ENCODE measurements at places on chromosomes 13 and 19.

- DNase-seq = no peak
Observed at GRCh38 chr19:35751839-35752745, 3.7 kb downstream of the LIN37 start.

DNA sequence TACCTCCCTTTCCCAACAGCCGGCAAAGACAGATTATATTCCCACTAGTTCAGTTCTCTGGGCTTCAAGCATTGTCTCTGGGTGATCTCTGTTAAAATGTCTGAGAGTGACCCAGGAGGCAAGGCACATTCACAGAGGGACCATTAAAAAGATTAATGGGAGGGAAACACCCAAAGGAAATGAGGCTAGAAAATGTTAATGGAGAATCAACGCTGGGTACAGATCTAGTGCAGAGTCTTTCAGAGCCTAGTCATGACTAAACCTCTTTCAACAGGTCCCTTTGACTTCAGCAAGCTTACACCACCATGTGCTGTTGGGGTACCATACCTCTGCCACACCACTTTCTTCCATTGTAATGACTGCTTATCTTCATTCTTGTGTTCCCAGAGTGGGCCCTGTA lies 358.6 kb downstream of the DCT start:
- no peak for DNase-seq

- DNase-seq = no peak
Observed at GRCh38 chr13:109243311-109243951, 543.0 kb downstream of the IRS2 start.

GRCh38 chr13:95146486-95146885 lies 154.8 kb downstream of the ABCC4 start:
- DNase-seq = no peak

DNA sequence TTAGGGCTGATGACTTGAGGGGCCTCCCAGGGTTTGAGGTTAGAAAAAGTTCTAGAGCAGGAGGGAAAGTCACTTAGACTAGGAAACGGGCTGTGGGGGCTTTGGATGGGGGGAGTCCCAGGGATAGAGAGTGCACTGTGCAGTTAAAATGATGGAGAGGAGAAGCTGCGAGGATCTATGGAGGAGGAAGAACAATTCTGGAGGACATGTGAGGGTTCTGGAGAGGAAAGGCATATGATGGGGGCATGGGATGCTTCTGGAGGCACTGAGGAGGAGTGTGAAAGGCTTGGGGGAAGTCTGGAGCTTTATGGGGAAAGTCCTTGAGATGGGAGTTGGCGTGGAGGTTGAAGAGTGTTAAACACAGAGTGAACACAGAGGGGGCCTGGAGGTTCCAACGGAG lies 2.2 kb downstream of the KCNC3 start:
- DNase-seq = no peak

DNA sequence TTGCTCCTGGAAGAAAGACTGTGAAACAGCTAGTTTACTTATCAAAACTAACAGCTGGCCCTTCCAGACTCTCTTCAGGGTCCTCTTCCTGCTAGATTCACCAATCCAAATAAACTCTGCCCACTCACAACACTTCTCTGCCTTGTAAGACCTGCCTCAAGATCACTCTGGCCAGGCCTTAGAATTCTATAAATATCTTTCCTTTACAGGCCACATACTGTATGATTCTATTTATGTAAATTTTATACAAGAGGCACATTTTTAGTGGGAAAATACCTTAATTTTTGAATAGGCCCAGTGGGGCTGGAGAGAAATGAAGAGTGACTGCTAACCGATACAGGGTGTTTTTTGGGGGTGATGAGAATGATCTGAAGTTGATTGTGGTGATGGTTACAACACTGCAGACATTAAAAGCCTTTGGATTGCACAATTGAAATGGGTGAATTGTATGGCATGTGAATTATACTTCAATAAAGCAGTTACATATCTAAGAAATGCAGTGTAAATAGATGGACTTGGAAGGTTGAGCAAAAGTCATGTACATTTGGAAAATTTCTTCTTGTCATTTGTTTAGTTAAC lies 141.8 kb downstream of the GPC5 start:
- DNase-seq = no peak

DNA sequence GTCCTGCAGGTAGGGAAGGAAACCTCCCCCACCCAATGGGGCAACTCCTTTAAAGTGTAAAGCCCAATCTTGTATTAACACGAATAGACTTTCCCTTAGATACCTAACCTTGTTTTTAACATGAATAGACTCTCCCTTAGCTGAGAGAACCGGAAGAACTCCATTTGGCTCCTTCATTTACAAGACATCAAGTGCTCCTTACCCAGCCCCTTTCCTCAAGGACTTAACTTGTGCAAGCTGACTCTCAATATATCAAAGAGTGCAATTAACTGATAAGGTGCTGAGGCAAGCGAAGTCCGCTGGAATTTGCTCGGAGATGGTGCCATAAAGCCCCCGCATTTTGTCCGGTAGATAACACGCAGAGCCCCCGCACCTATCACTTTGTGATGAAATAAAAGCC lies 9.9 kb upstream of the ZNF90 start:
- DNase-seq = no peak

DNA sequence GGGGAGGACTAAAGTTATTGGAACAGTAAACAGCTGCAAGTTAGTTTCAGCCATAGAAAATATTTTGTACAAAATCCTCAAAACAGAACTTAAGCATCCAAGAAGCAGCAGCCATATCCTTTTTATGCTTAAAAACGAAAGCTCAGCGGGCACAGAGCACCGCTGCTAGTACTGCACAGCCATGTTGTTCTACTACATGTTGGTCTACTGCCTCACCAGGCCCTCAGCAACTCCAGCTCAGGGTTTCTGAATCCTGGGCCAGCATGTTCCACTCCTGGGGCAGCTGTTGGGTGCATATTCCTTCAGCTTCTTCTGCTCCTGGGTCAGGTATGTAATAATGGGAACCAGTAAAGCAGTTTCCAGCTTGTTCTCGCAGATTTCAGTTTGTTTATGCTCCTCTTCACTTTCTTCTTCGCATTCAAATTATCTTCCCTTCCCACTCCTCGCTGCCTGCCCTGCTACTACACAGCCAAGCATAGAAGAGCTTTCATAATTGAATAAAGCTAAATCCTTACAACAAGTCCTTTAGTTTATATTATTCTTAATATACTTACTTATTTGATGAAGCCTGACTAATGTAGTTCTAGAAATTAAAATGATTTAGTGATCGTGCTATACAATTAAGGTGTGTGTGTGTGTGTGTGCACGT lies 820.5 kb upstream of the ATXN8OS start:
- no peak for DNase-seq

GRCh38 chr13:25375727-25376358 lies 4.1 kb downstream of the ATP8A2 start:
- no peak for DNase-seq

- DNase-seq = peak; percentile 71
Observed at GRCh38 chr19:39845933-39846677, at the start of gene FBL. Gene FBL, minus strand, starts transcription at chr19:39846379. Its CDS starts 79 bp downstream, at chr19:39846300.

- no peak for DNase-seq
Observed at GRCh38 chr13:107185889-107186288, 618.0 kb upstream of the ARGLU1 start.

GRCh38 chr19:41882568-41883462 lies at the start of gene ARHGEF1:
Gene ARHGEF1, plus strand, starts transcription at chr19:41883184. Its CDS starts 4,899 bp downstream, at chr19:41888083.
- DNase-seq = no peak

- no peak for DNase-seq
Observed at GRCh38 chr13:114097893-114098688, 34.3 kb downstream of the RASA3 start.

DNA sequence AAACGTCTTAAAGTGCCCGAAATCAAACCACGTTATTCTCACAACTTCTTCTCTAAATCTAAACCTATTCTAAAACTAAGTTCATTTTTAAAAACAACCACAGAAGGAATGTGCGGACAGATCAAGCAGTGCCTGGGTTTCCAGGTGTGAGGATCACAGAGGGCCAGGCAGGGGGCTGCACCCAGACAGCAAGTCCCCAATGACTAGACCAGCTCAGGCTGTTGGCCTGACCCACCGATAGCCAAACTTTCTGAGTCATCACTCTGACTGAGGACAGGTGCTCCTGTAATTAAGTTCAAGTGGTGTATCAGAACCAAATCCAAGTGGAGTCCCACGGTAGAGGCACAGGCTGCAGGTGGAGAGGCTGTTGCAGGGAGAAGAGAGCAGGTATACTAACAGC lies 37.6 kb upstream of the EPHX3 start:
- DNase-seq = no peak

DNA sequence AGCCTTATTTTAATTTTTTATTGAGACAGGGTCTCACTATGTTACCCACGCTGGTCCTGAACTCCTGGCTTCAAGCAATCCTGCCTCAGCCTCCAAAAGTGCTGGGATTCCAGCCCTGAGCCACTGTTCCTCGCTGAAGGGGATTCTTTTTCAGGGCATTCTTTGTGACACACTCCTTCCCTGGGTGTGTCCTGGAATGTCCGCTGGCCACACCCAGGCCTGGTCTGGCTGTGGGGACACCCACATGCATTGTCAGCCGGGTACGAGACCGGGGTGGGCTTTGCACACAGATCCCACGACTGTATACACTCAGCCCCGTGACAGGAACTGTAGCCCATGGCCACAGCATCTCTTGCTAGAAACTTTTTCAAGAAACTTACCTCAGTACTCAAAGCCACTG lies 34.4 kb upstream of the GATAD2A start:
- DNase-seq = no peak

GRCh38 chr13:94622344-94622743 lies 20.7 kb downstream of the GPR180 start:
- DNase-seq = no peak

DNA sequence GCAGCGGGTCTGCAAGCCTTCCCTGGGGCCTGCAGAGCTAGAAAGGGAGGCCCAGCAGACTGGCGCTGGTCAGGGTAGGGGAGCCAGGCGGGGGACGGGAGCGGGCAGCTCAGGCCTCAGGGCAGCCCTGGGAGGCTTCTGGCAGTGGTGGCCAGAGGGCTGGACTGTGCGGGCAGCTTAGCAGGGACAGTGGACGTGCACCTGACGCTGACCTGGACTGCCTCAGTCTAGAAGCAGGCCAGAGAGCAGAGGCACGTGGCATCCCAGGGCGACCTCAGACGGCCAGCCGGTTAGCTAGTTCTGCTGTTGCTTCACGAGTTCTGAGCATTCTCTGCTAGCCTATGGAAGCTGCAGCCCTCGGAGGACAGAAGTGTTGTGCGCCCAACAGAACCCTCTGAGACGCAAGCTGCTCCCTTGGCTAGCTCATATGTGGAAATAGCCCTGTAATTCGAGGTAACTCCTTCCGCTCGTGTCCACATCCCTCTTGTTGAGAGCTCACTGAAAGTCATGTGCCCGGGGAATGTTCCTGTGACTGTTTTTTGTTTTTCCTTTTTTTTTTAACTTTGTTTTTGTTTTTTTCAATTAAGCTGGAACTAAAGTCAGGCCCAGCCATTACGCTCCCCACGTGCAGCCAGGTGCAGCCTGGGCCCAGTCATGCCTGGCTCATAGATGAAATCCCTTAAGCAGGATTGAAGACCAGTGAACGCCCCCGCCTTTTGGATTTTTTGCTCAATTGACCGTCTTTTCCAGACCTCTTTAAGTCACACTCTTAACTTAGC lies 1.9 kb upstream of the FAM174C start:
- DNase-seq = no peak

- no peak for DNase-seq
Observed at GRCh38 chr13:112056284-112056727, 10.6 kb upstream of the SOX1 start.

Data from esophagus squamous epithelium (tissue), 5 donors.